ENCODE measurements at places on chromosomes 3 and 15.

DNA sequence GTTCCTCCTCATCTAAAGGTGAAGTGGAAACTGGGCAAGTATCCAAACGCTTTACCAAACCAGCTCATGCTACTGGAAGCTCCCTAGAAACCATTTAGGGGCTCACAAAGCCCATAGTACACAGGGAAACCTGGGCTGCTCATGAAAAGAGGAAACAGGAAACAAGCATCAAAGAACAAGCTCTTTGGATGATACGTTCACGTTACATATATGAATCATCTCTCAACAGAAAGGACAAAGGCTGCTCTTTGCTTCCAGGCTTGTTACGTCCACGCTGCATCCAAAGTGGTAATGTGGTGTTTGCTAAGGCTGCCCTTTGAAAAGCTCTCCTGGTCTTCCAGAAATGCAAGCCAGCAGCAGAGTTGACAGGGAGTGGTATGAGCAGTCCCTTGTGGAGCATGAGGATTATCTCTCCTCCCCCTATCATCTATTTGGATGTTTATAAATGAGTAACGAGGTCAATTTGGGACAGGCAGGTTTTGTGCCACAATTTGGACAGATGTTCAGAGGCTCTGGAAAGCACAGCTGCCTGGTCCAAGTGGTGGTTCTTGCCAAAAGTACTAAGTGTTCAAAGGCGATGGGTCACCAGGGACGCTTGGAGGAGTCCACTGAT, 98.0 kb upstream of the RORA start:
- peak; percentile 21 for DNase-seq

DNA sequence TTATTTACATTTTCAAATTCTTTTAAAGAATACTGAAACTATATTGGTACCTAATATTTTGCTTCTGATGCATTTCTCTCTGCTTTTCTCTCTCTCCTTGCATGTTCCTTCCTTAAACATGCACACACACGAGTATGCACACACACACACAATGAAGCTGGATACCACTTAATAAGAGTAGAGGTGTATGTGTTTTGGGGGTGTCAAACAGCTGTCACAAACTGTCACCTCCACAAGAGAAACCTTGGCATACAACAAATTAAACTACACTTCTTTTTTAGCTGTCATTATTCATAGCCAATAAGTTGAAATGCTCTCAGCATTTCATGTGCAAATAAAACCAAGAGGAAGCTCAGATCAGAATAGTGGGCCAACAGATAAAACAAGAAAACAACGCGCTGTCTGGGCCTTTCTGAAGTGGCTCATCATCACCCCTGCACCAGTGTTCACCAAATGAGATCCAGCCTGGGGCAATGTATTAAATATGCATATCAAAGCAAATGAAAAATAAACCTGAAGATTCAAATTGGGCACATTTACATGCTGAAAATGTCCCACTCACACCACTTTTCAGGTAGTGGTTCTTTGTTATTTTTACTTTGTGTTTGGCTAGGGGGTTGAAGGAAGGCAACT, 9.7 kb downstream of the MEIS2 start:
- DNase-seq, result no peak

- DNase-seq, result no peak
Observed at GRCh38 chr3:186472456-186473008, 71.6 kb downstream of the CRYGS start.

DNA sequence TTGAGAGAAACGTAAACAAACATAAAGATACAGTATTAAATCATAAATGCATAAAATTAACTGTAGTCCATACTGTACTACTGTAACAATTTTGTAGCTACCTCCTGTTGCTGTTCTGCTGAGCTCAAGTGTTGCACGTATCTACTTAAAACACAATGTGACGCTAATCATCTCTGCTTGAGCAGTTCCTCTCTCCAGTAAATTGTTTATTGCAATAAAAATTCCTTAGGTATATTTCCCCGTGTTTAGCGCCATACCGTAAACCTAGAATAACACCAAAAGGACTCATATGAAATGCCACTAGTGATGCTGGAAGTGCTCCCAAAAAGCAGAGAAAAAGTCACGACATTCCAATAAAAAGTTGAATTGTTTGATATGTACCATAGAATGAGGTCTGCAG, 152.3 kb downstream of the LRRN1 start:
- no peak for DNase-seq

DNA sequence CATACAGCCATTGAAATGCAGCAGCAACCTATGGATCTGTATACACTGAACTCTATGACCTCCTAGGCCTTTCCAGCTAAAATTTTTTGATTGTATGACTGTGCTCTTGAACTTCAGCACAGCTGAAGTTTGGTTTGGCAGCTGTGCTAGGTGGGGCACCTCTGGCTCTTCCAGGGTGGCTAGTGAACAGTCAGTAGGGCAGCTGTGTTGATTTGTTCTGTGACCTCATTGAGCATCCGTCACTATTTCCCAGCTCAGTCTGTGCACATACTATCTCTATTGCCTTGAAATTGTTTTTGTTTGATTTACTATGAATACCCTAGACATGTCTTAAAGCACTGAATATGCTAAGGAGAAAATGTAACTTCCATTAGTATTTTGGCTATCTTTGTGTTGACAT, 363.2 kb upstream of the NAALADL2 start:
- no peak for DNase-seq

GRCh38 chr3:30667280-30667651, 60.9 kb downstream of the TGFBR2 start:
- no peak for DNase-seq

DNA sequence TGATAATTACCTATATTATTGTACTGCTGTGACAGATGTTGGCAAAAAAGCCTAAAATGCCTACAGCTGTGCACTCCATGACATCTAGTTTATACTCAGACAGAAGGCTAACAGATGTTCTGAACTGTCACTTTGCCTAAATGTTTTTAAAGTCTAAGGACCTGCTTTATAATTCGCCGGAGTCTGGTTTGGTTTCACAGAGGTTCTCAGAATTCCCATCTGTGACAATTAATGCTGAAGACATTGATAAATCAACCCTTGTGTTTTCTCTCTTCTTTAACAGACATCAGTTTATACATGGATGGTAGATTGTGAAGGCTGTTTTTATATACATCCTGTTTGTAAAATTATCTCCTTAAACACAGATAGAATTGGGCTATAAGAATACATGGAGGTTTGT, 19.8 kb upstream of the SOX2 start:
- no peak for DNase-seq

- no peak for DNase-seq
Observed at GRCh38 chr3:177279118-177279815, 82.0 kb upstream of the TBL1XR1 start.

DNA sequence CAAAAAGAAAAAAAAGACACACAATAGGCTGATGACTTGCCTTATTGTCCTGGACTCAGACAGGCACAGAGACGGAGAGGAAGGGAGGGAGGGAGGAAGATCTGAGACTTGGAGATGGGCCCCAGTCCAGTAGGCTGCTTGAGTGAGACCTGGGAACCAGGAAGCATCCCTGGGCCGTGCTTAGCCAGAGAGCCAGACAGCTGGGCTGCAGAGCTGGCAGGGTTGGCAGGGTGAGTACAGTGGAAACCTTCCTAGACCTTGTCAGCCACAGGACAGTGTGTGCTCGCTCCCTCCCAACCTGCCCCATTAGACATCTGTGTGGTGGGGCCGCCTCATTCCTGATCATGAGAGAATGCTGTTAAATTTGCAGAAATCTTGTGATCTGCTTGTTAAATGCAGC, 107.9 kb upstream of the ALDH1A3 start:
- DNase-seq, result peak; percentile 82

- no peak for DNase-seq
Observed at GRCh38 chr3:115102046-115102445, 45.0 kb downstream of the ZBTB20 start.

GRCh38 chr3:13782501-13782900, 97.4 kb downstream of the WNT7A start:
- DNase-seq, result no peak

DNA sequence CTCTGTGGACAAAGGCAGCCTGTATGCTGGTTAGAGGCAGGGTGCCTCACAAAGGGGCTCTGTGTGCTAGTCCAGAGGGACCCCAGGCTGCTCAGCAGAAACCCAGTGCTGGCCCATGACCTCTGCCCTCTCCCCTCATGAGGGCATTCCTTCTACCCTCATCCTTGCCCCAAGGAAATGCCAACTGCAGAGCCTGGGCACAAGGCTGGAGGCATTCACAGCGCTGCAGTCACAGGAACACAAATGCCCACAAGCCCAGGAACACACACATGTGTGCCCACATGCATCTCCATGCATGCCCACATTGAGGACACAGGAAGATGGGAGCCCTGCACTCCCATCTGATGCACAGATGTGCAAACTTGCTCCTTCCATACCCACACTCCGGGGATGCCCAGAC, 3.8 kb downstream of the INKA1 start:
- DNase-seq, result no peak

DNA sequence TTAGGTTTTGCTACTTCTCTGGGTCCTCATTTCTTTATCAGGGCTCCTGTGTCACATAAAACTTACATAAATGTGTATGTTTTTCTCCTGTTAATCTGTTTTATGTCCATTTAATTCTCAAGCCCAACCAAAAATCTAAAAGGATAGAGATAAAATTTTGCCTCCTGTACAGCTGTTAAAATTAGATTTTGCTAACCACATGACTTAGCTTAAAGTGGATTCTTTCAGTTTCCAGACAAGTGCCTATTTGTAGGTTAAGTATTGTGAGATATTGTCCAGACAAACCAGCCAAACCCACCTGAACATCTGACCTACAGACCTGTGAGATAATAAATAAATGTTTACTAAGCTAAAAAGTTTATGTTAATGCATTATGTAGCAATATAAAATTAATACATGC, 465.5 kb downstream of the SI start:
- no peak for DNase-seq

GRCh38 chr15:45375836-45376235, 2.5 kb downstream of the GATM start:
- DNase-seq, result no peak

DNA sequence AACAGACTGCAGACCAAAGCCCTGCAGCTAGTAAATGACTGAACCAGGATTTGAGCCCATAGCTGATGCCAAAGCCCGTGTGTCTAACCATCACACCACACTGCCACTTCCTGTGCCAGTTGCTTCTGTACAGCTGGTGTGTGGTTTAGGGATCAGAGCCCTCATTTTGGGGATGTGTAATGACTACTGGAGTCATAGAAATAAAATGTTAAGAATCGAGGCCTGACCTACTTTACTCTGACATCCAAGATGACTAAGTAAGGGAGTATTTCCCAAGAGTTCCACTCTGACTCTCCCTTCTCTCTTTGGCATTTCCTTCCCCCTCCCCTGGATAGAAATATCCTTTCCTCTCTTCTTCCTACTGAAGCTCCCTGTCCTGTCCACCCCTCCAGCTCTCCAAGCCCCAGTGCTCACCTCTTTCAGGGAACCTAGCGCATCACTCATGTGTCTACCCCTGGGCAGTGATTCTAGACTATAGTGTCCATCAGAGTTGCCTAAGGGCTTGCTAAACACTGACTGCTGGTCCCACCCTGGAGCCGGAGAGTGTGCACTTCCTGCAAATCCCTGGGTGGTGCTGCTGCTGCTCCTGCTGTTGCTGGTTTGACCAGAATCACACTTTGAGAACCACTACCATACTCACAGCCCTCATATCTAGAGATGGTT, 53.8 kb downstream of the MGLL start:
- no peak for DNase-seq

DNA sequence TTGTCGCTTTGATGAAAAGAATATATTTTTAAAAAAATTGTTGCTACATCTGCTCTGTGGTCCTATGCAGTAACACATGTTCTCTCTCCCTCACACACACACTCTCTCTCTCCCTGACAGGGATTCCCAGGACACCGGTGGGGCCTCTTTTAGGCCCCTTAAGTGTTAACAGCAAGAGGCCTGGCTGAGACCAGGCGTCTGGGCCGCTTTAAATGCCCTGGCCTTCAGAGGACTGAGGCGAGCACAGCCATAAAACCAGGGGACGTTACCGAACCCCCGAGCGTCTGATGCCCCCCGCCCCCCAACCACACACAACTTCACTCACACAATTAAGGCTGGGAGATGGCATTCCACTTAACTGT, 1.7 kb downstream of the BNC1 start:
- DNase-seq, result no peak

GRCh38 chr3:46065294-46065705, 38.0 kb upstream of the XCR1 start:
- no peak for DNase-seq

DNA sequence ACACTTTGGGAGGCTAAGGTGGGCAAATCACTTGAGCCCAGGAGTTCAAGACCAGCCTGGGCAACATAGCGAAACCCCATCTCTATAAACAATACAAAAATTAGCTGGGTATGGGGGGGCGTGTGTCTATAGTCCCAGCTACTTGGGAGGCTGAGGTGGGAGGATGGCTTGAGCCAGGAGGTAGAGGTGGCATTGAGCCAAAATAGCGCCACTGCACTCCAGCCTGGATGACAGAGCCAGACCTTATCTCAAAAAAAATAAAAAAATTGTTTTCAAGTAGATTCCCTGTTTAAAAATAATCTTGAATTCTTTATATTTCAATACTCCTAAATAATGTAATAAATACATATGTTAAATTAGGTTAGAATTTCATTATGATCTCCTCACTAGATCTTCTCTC, 9.8 kb downstream of the HMCES start:
- DNase-seq, result no peak

DNA sequence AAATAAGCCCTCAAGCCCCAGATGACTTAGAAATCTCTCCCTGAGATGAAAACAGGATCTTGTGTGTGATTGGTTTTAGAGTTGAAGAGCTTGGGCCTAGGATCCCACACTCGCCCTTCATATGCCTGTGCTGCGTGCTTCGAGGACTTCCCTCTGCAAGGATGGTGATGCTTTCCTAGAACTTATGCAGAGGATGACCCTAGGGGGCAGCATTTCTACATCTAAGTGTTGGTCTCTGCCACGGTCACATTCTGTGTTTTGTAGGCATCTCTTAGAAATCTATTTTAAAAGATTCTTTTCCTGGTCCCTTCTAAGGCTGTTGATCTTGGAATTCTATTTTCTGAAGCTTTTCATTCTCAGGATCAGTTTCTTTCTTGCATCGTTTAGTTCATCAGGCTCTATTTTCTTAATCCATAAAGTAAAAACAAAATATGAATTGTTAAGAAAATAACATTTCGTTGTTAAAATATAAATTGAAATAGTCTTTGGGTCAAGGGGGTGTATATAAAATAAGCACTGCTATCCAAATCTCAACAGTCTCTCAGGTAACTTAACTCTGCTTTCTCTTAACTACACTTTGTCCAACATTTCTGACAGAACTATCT, 45.7 kb downstream of the WDR76 start:
- DNase-seq, result no peak

DNA sequence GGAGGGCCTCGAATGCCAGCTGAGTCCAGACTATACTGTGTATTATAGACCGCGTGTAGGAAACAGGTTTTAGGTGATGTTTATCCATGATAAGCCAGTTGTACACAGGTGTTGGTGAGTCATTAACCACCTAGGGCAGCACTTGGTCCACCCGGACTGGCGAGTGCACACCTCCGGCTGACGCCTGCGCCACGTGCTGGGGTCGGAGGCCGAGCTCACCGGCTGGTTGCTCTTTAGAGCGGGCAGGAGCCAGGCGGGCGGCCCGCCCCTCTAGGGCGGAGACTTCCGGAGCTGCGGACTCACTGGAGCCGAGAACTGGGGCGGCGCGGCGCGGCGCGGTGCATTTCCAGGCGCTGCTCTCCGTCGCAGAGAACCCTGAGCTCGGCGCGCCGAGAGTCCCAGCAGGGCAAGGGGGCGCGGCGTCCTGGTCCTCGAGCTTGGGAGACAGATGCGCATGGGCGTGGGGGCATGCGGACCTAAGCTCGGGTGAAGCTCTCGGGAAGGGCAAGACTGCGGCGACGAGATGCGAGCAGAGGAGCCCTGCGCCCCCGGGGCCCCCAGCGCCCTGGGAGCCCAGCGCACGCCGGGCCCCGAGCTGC, at the start of gene ESYT3:
Gene ESYT3, plus strand, starts transcription at position 341 of the 599 bp plus-strand sequence. Its CDS starts 183 bp downstream, at position 524.
- DNase-seq, result peak; percentile 94

- DNase-seq, result no peak
Observed at GRCh38 chr3:167733961-167734497, 663 bp downstream of the PDCD10 start.
